ENCODE measurements at places on chromosomes 4 and X.

DNA sequence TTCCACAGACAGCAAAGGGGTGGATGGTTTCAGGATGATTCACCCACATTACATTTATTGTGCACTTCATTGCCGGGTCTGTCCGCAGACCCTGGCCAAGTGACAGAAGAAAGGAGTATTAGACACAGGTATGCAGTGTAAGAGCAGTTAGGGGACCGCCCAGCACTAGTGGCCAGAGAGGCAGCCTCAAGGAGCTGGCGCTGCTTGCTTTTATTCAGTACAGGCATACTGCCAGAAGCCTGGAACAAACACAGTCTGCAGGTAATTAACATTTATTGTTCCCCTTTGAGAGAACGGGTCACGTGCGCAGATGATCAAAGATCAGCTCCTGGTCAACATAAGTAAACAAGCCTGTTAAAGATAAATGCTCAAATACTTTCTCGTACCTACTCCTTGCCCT, 1639.0 kb upstream of the IGFBP7 start:
- no peak overlapping the region for H3K4me3 ChIP-seq
- H3K27ac ChIP-seq: no peak overlapping the region
- H3K36me3 ChIP-seq: no peaks in the 10 kb centered on the region
- DNase-seq: no peak
- no peaks in the 10 kb centered on the region for H3K27me3 ChIP-seq

DNA sequence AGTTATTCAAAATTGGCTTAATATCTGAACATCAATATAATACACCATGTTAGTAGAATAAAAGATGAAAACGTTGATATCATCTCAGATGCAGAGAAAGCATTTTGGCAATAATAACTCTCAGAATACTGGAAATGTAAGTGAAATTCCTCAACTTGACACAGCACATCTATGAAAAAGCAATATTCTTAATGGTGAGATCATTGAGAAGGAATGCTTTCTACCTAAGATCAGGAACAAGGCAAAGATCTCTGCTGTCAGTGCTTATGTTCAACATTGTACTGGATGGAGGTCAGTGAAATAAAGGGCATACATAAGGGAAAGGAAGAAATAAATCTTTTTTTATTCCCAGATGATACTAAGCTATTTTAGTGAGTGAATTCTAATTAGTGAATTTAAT, 40.6 kb downstream of the MRPL1 start:
- DNase-seq: no peak
- H3K36me3 ChIP-seq: peaks cover 18% of the 10 kb centered on the region
- H3K4me1 ChIP-seq: peaks cover 20% of the 10 kb centered on the region
- no peak overlapping the region for H3K4me3 ChIP-seq
- no peak overlapping the region for H3K27ac ChIP-seq

- DNase-seq: no peak
- peaks cover under 1% of the 10 kb centered on the region for H3K4me1 ChIP-seq
- no peaks in the 10 kb centered on the region for H3K27me3 ChIP-seq
- peaks cover 2% of the 10 kb centered on the region for H3K36me3 ChIP-seq
- no peak overlapping the region for H3K4me3 ChIP-seq
Measured at GRCh38 chrX:10071451-10072144, 85.2 kb upstream of the CLCN4 start.

DNA sequence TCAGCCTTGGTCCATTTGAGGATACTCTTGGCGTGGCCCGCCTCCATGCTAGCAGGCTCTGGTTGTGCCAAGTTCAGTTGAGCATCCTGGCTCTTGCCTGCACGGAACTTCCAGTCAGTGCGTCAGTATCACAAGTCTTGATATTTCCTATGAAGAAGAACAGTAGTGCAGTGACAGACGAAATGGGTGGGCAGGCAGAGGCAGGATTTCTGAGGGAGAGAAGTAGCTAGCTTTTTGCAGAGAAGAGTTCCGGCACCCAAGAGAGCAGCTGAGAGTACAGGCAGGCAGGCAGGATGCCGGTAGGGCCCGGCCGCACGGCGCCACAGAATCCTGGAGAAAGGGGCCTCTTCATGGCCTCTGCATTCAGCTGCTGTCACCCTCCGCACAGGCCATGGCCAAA, 56.1 kb upstream of the MSANTD1 start:
- peak overlapping the region; percentile 54 for H3K4me3 ChIP-seq
- H3K27me3 ChIP-seq: no peaks in the 10 kb centered on the region
- H3K36me3 ChIP-seq: peaks cover 8% of the 10 kb centered on the region
- peak overlapping the region; percentile 88 for H3K27ac ChIP-seq
- H3K4me1 ChIP-seq: peaks cover 79% of the 10 kb centered on the region
- no peak for DNase-seq

DNA sequence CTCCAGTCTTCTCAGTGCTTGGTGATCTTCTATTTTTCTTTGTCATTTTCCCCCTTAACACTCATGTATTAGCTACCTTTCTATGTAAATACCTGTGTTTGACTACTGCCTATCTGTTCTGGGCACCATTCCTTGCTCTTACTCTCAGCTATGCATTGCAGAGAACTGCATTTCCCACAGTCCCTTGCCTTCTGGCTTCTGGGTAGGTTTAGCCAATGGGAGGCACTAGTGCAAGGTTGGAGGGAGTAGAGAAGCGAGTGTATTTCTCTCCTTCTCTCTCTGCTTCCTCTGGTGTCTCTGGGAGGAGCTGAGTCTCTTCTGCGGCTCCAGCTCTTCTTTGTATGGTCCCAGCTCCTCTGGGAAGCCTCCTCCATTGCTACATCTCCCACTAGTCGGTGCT, 50.5 kb downstream of the CWH43 start:
- peaks cover 33% of the 10 kb centered on the region for H3K27me3 ChIP-seq
- no peak overlapping the region for H3K4me3 ChIP-seq
- no peak overlapping the region for H3K27ac ChIP-seq
- no peaks in the 10 kb centered on the region for H3K4me1 ChIP-seq

- no peak for DNase-seq
- no peak overlapping the region for H3K4me3 ChIP-seq
- H3K36me3 ChIP-seq: no peaks in the 10 kb centered on the region
- H3K27me3 ChIP-seq: no peaks in the 10 kb centered on the region
- H3K4me1 ChIP-seq: no peaks in the 10 kb centered on the region
- no peak overlapping the region for H3K27ac ChIP-seq
Measured at GRCh38 chr4:68717999-68718398, 47.5 kb upstream of the UGT2B15 start.

- H3K27me3 ChIP-seq: no peaks in the 10 kb centered on the region
- no peak overlapping the region for H3K4me3 ChIP-seq
Measured at GRCh38 chr4:128636906-128637305, 172.6 kb upstream of the JADE1 start.

GRCh38 chr4:53921856-53922255, 142.5 kb downstream of the CHIC2 start:
- H3K4me3 ChIP-seq: no peak overlapping the region
- H3K27ac ChIP-seq: no peak overlapping the region
- DNase-seq: no peak
- no peaks in the 10 kb centered on the region for H3K4me1 ChIP-seq

DNA sequence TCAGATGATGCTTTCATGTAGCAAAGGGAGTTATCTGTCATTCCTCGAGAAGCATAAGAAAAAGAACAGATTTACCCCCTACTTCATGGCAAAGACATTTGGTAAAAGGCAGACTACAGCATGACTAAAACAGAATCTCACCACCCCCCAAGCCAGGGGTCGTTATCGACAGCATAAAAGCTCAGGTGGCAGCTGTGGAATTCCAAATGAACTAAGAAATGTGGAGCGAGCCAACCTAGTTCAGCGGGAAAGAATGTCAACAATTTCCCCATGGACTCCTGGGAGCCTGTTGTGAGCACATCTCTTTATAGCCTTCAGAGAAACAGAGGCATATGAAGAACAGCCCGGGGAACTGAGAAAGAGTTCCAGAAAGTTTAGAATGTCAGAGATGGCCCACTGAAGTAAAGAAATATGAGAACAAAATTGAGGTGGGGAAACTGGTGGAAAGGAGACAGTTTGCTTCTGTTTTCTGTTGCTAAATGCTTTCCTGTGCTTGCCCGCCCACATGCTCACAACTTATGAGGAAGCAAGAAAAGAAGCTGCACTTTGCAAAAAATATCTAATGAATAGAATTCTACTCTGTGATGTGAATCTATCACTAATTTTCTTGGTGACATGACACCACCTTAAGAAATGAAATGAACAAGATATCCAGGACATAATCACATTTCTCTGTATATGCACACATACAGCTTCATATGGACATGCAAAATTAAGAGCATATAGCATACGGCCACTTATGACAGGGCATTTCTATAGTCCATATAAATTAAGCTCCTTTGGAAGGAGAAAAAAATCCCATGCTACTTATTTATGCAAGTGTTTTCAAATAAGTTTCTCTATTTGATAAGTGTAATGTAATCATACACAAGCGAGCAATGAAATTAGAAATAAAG, 135.3 kb upstream of the MID1 start:
- H3K27ac ChIP-seq: no peak overlapping the region
- no peak overlapping the region for H3K4me3 ChIP-seq
- DNase-seq: no peak
- H3K4me1 ChIP-seq: no peaks in the 10 kb centered on the region

- no peak overlapping the region for H3K27ac ChIP-seq
- no peaks in the 10 kb centered on the region for H3K4me1 ChIP-seq
- H3K36me3 ChIP-seq: peaks cover 31% of the 10 kb centered on the region
- H3K4me3 ChIP-seq: no peak overlapping the region
- DNase-seq: no peak
- no peaks in the 10 kb centered on the region for H3K27me3 ChIP-seq
Measured at GRCh38 chrX:150616863-150617198, 48.4 kb downstream of the MTM1 start.
